Kidney (tissue), 22 donors: ENCODE measurements at places on chromosomes 7 and 10. TPM values are rescaled to one million over a fixed set of nuclear protein-coding genes. Genes with fewer than 3 reads are reported as not detected.
A peak's percentile ranks its signal among the peaks of the same experiment; 100 is the strongest.

GRCh38 chr10:5490698-5491464 is 8.5 kb downstream of the CALML5 start:
- H3K27me3 ChIP-seq: no peaks in the 10 kb centered on the region
- no peak overlapping the region for H3K27ac ChIP-seq
- no peak overlapping the region for H3K4me3 ChIP-seq
- H3K4me1 ChIP-seq: no peaks in the 10 kb centered on the region

DNA sequence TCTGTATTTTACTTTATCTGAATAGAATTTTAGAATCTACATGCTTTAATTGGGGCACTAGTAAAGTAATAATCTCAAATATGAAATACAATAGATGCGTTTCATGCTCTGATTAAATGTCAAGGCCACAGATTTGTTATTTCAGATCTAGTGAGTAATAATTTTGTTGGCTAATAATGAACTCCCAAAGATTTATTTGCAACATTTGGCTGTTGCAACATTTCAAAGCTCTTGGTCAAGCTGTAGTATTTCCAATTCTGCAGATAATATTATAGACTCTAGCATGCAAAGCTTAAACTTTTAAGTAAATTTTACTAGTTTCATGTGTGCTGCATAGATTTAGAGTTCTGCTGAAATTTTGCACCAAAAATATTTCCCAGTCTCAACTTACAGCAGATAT is 16.7 kb downstream of the LRRN3 start:
- H3K27me3 ChIP-seq: no peaks in the 10 kb centered on the region
- no peak overlapping the region for H3K4me3 ChIP-seq
- DNase-seq: peak; percentile 20

DNA sequence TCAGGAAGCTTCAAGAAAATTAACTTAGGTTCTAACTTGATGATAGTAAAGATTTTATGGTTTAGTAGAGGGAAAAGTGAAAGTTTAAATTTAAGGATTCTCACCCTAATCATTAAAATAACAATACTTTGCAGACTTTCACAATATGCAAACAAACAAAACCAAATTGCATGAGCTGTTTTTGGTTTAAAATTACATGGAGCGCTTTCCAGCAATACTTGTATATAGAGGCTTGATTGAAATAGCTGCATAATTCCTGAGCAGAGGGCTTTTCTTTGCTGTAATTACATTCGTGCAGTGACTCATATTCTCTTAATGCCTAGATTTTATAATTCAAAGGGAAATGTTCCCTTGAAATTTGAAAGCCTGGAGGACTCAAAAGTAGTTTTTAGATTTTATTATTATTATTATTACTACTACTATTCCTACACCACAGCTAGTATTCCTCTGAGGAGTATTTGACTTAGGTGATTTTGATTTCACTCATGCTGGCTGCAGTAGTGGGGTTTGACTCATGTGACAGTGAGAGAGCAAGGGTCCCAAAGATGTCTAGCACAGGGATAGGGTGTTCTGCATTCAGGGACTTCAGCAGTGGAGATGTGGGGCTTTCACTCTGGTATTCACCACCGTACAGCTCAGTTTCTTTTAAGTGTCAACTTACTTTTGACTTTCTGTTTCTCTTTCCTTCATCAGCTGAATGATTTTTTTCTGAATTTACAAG is 138.1 kb downstream of the ADAM22 start:
- H3K27me3 ChIP-seq: no peaks in the 10 kb centered on the region
- no peak overlapping the region for H3K27ac ChIP-seq
- H3K4me3 ChIP-seq: no peak overlapping the region
- H3K36me3 ChIP-seq: no peaks in the 10 kb centered on the region

DNA sequence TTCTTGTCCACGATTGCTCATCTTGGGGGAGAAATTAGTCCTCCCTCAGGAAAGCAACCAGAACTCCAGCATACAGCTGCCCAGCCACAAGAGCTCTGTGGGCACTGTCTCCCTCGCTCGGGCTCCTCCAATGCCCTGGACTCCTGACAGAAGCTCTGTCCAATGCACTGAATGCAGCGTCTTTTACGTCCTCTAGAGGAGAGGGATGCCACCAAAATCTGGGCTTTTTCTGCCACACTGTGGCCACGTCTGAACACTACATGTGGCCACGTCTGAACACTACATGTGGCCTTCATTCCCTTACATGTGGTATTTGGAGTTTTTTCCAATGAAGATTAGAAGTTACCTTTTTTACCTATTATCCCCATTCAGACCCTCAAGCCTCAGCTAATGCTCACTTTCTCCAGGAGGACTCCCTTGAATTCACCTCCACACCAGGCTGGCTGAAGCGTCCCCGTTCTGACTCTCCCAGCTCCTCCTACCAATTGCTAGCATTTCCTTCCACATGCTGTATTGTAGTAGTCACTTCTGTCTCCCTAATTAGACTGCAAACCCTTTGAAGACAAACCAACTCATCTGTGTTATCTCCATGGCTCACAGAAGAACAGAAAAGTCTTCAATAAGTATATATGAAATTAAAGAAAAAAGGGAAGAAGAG is 134.3 kb upstream of the PDE1C start:
- peaks cover 3% of the 10 kb centered on the region for H3K27me3 ChIP-seq
- no peak overlapping the region for H3K4me3 ChIP-seq
- H3K36me3 ChIP-seq: no peaks in the 10 kb centered on the region
- peak; percentile 87 for DNase-seq

DNA sequence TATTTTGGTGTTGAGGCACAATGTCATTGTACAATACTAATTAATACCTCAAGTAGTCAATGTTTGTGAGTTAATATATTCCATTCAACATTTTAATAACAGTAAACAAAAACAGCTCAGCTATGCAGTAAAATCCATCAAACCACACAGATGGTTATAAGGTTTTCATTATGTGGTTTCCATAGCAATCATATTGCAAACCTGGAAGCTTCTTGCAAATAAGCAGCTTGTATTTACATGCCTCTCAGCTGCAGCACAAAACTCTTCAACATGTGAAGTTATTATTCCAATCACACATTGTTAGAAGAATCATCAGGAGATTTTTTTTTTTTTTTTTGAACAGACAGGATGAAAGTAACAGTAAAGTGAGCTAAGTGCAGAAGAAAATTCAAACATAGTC is 170.2 kb downstream of the SKAP2 start:
- peaks cover under 1% of the 10 kb centered on the region for H3K4me1 ChIP-seq
- H3K36me3 ChIP-seq: no peaks in the 10 kb centered on the region
- no peak for DNase-seq
- H3K4me3 ChIP-seq: no peak overlapping the region
- no peak overlapping the region for H3K27ac ChIP-seq
- no peaks in the 10 kb centered on the region for H3K27me3 ChIP-seq

- no peak overlapping the region for H3K4me3 ChIP-seq
- no peaks in the 10 kb centered on the region for H3K36me3 ChIP-seq
- no peaks in the 10 kb centered on the region for H3K27me3 ChIP-seq
Measured at GRCh38 chr10:1294748-1295147, 238.6 kb downstream of the WDR37 start.

DNA sequence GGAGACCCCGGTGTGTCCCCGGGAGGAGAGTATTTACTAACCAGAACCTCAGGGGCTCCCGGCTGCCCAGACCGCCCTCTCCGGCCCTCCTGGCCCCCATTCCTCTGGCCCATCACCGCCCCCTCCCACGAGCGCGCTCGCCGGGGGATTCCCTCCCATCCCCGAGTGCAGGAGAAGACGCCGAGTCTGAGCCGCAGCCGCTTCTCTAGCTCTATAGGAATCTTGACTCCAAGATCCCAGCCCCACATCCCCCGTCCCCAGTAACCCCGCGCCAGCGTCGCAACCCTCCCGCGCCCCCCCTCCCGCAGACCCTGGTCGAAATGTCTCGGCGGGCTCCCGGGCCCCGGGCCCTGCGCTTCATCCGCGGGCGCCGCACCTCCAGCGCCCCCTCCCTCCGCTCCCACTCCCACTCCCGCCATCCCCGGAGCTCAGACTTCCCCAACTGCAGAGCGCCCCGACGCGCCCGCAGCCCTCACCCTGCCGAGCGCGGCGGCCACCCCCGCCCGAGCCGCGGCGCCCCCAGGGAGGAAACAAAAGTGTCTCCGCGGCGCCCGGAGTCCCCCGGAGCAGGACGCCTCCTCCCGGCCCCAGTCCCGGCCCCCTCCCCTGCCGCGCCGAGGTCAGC is 541 bp downstream of the ELMO1 start:
- H3K27ac ChIP-seq: peak overlapping the region; percentile 60
- H3K4me3 ChIP-seq: peak overlapping the region; percentile 34
- no peaks in the 10 kb centered on the region for H3K4me1 ChIP-seq
- no peaks in the 10 kb centered on the region for H3K36me3 ChIP-seq
- DNase-seq: peak; percentile 68

The TBRG4 gene
- 67.8 TPM for total RNA-seq

The WASHC2A gene
- total RNA-seq: 42.2 TPM

- no peaks in the 10 kb centered on the region for H3K36me3 ChIP-seq
- DNase-seq: no peak
- no peaks in the 10 kb centered on the region for H3K4me1 ChIP-seq
- peaks cover 3% of the 10 kb centered on the region for H3K27me3 ChIP-seq
- H3K4me3 ChIP-seq: no peak overlapping the region
Measured at GRCh38 chr7:72447465-72448204, 35.5 kb upstream of the CALN1 start.

The GNAT3 gene
- total RNA-seq: not detected

The VSIR gene
- total RNA-seq: 66.6 TPM

The STMP1 gene
- total RNA-seq: 40.8 TPM

DNA sequence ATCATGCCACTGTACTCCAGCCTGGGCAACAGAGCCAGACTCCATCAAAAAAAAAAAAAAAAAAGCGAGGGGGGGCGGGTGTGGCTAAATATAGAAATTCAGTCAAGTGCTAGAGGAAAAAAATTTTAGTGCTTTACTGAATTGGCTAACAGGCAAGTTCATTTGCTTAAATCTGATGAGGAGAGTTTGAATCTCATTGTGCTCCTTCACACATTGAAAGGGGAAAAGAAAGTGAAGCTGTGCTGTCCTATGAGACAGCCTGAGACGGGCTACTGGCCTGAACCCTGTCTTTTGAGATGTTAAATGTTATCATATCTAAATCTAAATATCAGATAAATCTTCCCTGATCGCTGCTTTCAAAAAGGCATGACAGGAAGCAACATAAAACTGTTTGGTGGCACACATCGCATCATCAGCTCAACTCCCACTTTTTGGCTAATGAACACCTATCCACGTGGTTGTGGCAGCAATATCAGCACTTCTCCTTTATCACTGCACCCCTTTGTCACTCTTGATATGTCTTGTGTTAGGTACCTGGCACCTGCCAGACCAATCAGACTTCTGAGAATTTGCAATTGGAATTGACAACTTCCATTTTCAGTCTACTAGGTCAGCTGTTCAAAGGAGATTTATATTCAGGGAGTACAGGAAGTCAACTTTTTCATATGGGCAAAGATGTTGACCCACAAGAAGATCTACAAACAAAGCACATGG is 14.0 kb upstream of the IFIT1B start:
- H3K4me3 ChIP-seq: no peak overlapping the region
- DNase-seq: no peak
- no peaks in the 10 kb centered on the region for H3K36me3 ChIP-seq

- peaks cover 21% of the 10 kb centered on the region for H3K4me1 ChIP-seq
- no peak for DNase-seq
- no peaks in the 10 kb centered on the region for H3K36me3 ChIP-seq
- H3K27me3 ChIP-seq: no peaks in the 10 kb centered on the region
- H3K27ac ChIP-seq: no peak overlapping the region
Measured at GRCh38 chr10:454860-455259, 234.6 kb downstream of the DIP2C start.

- no peaks in the 10 kb centered on the region for H3K4me1 ChIP-seq
- H3K4me3 ChIP-seq: no peak overlapping the region
- no peaks in the 10 kb centered on the region for H3K27me3 ChIP-seq
- peak overlapping the region; percentile 8 for H3K27ac ChIP-seq
- H3K36me3 ChIP-seq: no peaks in the 10 kb centered on the region
Measured at GRCh38 chr7:83267141-83267631, 104.5 kb upstream of the PCLO start.

DNA sequence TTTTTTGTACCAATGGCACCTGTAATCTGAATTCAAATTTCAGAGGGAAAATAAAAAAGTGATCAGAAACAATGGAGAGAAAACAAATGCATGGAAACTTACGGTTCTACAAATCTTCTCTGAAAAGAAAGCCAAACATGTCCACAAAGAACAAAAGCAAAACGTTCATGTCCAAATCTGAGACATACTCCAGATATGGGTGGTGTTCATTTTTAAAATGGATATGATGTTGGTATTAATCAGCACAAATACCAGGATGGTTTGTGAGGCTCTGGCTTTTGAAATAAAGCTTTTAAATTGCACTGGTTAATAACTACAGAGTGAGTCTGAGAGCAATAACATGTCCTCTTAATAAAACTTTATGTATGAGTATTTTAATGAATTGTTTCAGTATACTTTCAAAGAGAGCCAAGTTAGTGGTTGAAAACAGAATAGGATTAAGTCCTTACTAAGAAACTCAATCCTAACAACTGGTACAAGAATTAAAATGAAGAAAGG is 366.4 kb downstream of the INHBA start:
- no peak overlapping the region for H3K4me3 ChIP-seq
- no peaks in the 10 kb centered on the region for H3K27me3 ChIP-seq
- H3K27ac ChIP-seq: no peak overlapping the region

The ACBD7 gene
- total RNA-seq: 0.50 TPM
